LoVo (cell line): ENCODE measurements at places on chromosomes 4 and X.

DNA sequence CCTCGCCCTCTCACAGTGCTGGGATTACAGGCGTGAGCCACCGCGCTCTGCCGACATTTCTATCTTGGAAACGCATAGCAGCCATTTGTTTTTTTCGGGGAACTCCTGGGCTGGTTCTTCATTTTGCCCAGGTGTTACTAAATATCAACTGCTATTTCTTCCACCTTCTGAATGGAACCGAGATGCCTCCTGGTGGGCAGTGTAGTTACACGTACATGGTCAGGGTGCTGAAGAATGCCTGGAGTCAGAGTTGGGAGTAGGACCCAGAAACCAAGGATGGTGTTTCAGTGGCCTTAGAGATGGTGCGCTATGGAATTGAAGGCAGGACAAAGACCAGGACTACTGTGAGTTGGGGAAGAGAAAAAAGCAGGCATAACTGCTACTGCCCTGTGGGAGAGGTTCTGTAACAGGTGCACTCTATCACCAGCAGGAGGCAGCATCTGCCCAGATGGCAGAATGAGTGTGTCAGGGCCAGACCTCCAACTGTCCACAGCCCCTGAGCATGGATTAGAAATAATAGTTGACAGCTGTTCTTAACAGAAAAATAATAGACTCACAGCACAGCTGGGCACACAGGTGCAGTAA is 81.7 kb downstream of the ZC4H2 start:
- DNase-seq, result no peak

- no peak for DNase-seq
These were observed 835 bp downstream of the TDO2 start for GRCh38 chr4:155904331-155904730.

DNA sequence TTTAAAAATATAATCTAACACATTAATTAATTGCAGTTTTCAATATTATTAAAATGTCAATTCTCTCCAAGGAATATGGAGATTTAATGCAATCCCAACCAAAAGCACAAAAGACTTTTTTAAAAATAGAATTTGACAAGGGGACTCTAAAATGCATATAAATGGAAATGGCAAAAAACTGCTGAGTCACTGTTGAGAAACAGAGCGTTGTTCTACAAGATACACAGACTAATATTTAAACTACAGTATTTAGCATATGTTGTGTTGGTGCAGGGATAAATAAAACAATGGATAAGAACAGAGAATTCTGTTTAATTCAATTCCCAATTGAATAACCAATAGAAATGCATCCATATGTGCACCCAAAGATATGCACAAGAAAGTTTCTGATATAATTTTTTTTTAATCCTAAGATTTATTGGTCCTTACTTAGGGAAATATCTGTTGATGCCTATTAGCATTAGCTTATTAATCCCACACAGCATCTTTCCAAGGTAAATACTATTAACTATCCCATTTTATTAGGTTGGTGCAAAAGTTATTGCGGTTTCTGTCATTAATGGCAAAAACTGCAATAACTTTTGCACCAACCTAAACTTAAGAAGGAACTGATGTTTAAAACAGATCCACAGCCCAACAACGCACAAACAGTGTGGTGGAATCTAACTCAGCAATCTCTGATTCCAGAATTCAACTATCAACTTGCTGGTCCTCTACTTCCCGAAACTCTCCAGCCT is 86.8 kb upstream of the VEGFC start:
- no peak for DNase-seq

DNA sequence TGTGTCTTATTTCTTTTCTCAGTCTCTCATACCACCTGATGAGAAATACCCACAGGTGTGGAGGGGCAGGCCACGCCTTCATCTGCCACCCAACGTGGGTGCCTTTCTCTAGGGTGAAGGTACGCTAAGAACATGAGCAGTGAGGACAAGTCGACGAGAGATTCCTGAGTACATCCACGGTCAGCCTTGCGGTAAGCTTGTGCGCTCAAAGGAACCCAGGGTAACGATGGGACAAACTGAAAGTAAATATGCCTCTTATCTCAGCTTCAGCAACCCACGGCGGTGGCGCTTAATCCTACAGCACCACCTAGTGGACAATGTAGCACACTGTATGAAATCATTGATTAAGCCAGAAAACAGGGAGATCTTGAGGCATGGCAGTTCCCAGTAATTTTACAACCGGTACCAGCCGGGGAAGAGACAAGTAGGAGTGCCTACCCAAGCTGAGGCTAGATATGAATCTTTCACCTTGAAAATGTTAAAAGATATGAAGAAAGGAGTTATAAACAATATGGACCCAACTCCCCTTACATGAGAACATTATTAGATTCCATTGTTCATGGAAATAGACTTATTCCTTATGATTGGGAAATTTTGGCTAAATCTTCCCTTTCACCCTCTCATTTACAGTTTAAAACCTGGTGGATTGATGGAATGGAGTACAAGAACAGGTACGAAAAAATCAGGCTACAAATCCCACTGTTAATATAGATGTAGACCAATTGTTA is 63.0 kb downstream of the ZNF732 start:
- DNase-seq, result peak; percentile 33

- no peak for DNase-seq
These were observed 7.5 kb upstream of the BMP2K start for GRCh38 chr4:78768452-78769180.

GRCh38 chrX:66045894-66046293 is 6.0 kb upstream of the VSIG4 start:
- no peak for DNase-seq

DNA sequence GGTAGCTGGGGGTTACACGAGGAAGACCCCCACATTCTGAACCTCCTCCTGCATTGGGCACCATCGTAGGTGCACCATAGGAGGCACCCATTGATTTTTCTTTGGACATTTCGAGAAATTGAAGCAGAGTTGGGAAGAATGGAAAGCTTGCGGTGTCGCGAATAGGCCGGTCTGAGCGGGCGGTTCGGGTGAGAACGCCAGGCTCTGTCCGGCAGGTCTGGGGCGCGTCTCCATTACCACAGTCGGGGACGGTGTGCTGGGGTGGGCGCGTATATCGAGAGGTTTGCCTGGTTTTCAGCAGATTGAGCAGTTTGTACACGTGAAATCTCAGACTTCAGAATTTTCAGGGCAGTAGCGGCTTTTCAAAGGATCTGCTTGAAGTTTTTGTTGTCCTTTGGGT is 560 bp downstream of the PASD1 start:
- DNase-seq, result no peak

DNA sequence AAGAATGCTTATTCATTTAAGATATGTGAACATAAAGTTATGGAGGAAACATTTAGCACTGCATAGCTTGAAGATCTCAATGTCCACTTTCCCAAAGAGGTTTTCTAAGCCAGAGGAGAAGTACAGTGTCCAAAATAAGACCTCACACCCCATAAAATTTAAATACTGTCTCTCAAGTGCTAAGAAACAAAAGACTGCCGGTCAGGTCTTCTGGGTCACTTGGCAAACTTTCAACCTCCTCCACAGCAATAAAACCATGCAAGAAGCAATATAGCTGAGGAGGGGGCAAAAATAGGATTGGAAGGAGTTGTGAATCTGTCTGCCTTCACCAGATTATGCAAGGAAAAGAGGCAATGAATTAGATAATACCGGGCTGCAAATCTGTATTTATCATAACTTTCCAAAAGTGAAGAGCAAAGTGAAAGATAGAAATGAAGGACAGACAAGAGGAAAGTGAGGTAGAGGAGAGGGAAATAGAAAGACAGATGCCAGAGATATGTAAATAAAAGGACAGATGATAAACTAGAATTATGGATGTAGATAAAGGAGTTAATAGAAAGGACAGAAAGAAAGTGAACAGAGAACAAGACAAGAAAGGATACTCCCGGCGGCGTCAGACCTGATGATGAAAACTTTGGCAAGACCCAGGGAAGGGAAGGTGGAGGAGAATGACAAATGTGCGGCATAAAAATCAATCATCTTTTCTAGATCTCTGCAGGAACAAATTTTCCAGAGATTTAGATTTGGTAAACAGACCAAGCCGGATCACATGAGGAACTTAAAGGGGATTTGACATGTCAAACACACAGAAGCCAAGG is 152.7 kb upstream of the FAM241A start:
- DNase-seq, result no peak

DNA sequence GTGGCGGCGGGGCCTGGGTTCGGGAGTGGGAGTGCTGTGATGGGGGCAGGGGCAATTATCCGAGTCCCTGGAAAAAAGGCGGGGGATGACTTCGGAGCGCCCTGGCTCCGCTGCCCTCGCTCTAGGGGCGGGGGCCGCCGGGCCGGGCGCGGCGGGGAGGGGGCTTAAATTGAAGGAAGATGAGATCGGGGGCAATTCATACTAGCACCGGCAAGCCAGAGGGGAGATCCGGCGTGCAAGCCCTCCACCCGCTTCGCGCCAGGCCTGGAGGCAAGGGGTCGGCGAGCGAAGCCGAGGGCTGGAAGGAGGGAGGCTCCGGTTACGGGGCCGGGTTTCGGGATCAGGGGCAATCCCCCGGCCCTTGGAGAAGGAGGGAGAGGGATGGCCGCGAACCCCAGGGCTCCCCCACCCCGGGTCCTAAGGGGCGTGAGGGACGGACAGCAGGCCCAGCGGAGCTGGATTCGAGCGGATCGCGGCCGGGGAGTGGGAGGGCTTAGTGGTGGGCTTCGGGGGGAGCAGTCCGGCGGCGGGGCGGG is 1.2 kb downstream of the BCORL1 start:
- no peak for DNase-seq

GRCh38 chr4:7206911-7207567 is 14.7 kb downstream of the SORCS2 start:
- DNase-seq, result no peak

DNA sequence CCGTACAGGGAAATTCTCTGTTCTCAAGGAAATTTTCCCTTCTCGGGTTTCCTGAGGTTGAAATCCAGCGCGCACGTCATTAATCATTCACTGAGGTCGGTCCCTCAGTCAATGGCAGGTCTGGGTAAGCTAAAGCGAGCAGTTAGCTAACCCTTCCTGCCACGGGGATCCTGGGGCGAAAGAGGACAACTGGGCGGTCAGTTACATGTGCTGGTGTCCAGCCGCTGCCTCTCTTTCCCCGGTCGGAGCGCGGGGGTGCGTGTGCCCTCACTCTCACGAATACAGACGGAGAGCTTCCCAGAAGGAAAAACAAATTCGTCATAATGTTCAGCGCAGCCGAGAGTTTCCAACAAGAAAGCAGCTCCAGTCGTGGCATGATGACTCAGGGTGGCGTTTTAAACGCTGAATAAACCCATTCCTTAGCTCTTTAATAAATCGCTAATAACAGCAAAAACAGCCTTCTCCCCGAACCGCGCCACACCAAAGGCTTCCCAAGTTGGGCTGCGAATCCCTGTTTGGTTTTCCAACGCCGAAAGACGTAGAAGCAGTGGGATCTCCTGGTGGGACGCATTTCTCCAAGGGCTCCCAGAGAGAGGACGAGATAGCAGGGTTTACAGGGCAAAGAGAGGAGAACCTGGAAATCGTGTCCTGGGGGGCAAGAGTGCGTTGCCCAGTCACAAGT is 752 bp upstream of the FGF5 start:
- no peak for DNase-seq

DNA sequence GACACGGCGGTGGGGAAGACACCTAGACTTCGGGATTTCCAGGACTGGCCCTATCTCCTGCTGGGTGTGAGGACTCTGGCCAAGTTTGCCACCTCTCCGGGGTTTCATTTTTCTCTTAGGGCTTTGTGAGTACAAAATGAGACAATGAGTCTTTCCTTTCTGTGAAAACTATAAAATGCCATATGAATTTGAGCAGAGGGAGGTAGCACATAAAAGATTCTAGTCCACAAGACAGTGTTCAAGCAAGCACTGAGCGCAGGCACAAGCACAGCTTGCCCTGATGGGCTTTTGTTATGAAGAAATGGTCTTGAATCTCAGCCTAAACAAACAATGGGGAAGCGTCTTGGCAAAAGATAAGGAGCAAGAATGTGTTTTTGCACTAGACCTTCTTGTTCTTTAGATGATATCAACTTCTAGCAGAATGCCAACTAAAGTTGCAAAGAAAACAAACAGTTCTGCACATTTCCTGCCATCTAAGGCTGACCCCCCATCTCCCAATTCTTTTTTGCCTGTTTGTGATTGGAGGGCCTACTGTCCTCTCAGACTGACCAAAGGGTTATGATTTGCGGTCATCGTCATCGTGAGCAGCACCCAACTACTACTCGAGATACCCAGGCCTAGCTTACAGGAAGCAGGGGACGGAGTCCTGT is 73.0 kb upstream of the ZNF518B start:
- DNase-seq, result peak; percentile 38

DNA sequence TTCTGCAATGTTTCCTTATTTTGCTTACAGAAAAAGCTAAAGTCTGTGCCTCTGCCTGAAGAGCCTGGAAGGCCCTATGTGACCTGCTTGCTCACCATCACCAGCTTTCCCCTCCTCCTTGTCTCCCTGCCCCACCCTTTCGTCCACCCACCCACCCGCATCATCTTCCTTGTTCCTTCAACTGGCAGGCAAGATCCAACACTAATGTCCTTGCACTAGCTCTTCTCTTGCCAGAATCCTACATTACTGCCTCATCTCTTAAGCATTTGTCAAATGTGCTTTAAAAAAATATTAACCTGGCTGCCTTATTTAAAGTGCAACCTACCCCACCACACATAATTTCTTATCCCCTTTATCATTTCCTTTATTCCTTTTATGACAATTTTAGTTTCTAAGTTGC is 165.1 kb upstream of the PPP3CA start:
- DNase-seq, result no peak

DNA sequence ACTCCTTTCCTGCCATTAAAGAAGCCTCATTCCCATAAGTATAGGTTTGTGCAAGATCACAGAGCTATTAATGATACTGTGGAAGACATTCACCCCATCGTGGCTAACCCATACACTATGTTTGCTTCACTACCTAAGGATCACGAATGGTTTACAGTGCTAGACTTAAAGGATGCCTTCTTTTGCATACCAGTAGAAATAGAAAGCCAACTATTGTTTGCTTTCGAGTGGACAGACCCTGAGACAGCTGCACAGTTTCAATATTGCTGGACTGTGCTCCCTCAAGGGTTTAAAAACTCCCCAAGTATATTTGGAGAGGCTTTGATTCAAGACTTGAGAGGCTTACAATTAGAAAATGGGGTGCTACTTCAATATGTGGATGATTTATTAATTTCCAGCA is 16.0 kb upstream of the PAPSS1 start:
- DNase-seq, result no peak

DNA sequence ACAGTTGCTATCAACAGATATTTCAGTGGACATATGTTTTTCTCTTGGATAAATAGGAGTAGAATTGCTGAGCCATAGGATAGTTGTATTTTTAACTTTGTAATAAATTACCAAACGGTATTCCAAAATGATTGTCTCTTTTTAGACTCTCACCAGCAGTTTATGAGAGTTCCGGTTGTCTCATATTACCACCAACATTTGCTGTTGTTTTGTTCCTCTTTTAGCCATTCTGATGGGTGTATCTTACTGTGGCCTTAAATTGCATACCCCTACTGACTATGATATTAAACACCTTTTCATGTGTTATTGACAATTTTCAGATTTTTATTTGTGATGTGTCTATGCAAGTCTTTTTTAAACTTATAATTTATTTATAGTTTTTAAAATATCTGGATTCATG is 39.7 kb downstream of the SNX25 start:
- DNase-seq, result no peak

GRCh38 chr4:15691346-15692135 is 9.9 kb downstream of the FAM200B start:
- DNase-seq, result no peak

GRCh38 chr4:120658772-120659171 is 263.8 kb downstream of the PRDM5 start:
- no peak for DNase-seq

- no peak for DNase-seq
These were observed 94.4 kb downstream of the ARHGAP10 start for GRCh38 chr4:147826288-147826646.

GRCh38 chr4:5134620-5135019 is 83.3 kb downstream of the STK32B start:
- DNase-seq, result no peak
